ENCODE measurements at places on chromosomes 4 and X.

DNA sequence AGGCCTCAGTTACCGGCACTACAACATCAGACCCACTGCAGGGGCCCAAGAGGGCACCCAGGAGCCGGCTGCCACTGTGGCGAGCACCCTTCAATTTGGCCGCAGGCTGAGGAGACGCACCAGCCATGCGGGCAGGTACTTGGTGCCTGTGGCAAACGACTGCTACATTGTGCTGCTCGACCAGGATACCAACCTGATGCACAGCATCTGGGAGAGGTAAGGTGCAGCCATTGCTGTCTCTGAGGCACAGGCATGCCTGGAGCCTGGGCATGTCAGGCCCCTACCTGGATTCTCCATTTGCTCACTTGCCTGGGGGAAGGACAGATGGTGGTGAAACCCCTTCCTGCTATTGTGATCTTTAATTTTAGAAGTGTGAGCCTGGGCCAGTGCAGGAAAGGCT lies 30.1 kb downstream of the MAN2B2 start:
- no peak for DNase-seq

DNA sequence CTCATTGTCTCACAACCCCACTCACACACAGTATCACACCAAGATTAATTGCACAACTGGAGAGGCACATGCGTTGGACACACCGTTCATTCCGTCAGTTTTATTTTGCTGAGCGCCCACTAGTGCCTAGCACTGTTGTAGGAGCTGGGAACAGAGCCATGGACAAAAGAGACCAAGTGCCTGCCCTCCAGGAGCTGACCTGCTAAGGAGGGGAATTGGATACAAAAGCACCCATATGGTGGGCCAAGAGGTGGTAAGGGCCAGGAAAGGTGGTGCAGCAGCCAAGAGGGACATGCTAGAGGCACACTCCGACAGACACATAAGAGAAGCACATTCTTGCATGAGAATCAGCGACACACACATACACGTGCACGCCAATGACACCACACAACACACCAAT lies 705 bp upstream of the CRMP1 start:
- DNase-seq: no peak

DNA sequence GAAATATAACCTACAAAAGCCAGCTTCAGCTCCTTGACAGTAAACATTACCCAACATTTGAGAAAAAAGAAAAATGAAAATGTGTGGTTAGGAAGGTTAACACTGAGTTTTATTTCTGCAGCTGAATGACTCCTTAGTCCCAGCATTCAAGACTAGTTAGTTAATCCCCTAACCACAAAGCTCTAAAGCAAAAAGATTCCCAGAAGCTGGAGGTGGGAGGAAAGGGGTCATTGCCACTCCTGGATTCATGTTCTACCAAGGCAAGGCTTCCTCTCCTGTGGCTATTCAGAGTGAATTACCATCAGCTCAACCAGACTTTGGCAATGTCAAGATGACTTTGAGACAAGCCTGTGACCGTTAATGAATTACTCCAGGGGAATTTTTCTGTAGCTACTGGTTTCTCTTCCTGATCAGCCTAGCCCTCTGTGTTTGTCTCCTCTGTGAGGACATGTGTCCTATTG lies 63.6 kb downstream of the HADH start:
- no peak for DNase-seq

DNA sequence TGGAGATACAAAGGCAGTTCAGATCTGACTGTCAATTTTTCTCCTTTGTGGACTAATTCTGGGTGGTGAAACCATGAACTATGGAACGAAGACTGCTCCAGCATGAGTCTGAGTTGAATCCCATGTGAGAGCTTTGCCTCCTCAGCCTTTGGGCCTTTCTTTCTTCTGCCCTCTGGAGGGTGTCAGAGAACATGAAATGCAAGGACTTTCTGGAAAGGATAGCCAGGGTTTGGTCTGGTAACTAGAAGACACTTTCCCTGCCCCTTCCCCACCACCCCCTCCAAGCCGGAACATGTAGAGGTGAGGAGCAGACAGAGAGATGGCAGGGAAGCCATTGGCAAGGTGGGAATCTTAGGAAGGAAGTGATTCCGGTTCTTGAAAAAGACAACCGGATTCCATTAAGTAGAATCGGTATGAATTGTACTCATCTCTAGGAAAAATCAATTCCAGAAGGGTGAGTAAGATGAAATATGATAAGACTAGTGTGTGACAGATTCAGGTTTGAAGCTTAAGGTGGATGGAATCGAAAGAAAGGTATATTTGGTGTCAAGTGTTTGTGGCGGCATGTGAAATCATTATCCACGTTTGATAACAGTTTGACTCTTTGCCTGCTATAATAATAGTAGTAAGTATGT lies 19.0 kb downstream of the FHL1 start:
- DNase-seq: no peak

DNA sequence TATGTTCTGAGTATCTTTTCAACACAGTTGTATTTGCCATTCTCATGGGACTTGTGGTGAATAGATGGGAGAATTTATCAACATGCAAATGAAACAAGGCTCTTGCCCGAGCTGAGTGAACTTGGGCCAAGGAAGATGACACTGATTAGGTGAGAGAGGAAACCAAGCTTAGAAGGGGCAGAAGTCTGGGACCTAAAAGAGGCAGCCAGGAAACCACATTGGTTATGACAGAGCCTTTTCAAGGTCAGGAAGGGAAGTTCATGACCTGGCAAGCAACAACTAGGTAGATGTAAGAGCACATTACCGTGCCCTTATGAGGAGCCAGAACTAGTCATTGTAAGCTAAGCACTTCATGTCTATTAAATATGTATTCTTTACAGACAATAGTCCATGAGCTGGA lies 590.3 kb downstream of the PACRGL start:
- DNase-seq: no peak

DNA sequence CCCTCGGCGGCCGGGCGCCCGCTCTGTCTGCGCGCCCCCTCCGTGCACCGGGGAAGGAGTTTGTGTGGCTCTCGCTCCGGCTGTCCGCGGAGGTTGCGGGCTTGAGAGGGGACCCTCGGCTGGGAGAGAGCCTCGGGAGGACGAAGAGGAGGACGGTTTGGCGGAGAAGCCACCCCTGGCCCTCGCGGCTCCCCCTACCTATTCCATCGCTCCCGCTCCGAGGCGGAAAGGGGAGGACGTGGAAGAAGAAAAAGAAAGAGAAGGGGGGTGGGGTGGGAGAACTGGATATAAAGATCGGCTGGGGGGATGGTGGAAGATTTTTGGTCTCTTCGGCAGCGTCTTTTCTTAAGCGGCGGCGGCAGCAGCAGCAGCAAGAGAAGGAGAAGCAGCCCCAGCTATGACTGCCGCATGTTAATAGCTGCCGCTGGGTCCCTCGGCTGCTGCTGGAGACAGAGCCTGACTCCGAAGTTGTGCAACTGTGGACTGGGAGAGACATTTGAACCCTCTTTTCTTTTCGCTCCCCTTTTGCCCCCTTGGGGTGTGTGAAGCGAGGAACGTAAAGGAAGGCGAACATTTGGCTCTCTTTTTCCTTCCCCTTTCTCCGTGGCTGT lies 895 bp downstream of the ADGRL3 start:
- no peak for DNase-seq

GRCh38 chrX:50448565-50448964 lies 22.1 kb downstream of the DGKK start:
- DNase-seq: no peak

GRCh38 chr4:46249516-46249915 lies 125.7 kb upstream of the GABRG1 start:
- DNase-seq: no peak

- no peak for DNase-seq
Measured at GRCh38 chr4:173529477-173530325, at the start of gene HAND2. Gene HAND2 (minus strand): TSS chr4:173530229. CDS start chr4:173529289, 940 bp downstream.

GRCh38 chr4:138162259-138162658 lies 79.9 kb downstream of the SLC7A11 start:
- no peak for DNase-seq

- no peak for DNase-seq
Measured at GRCh38 chrX:19886883-19887531, 393 bp downstream of the SH3KBP1 start.

- no peak for DNase-seq
Measured at GRCh38 chr4:115154826-115155225, 41.4 kb upstream of the NDST4 start.

DNA sequence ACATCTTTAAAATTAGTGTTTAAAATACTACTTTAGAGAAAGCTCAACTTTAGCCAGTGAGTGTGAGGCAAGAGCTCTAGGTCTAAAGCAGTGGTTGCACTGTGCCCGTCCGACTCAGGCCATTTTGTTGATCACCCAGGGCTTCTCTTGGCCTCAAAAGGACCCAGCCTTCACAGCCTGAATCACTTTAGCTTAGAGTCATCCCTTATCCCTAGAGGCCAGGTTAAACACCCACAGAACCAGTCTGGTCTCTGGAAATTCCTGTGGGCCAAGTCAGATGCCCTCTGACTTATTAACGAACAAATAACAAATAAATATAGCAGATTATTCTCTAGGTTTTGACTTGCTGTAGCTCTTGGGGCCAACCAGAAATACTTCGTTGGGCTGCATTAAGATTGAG lies 102.3 kb downstream of the WWC2 start:
- DNase-seq: no peak

DNA sequence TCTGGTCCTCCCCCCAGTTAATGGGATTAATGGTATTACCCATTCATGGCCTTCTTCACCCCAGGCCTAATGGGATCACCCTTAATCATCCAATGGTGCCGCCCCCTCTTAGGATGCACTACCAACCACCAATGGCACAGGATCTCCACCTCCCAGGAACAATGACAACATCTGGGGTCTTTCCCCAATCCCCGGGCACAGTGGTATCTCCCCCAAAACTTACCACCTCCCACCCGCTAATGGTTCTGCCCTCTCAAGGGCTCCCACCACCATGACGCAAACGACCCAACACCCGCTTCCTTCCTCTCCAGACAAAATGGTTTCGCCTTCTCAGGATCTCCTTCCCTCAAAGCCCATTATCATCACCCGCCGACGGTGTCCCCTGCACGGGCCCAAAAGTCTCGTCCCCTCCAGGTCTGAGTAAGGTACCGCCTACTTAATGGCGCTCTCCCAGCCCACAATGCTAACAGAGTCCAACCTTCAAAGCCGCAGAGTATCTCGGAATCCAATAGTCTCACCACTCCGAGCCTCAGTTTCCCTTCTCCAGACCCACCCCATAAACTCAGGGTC lies 458 bp downstream of the GRIPAP1 start:
- no peak for DNase-seq

- no peak for DNase-seq
Measured at GRCh38 chr4:124386163-124386562, 326.4 kb downstream of the ANKRD50 start.

GRCh38 chr4:139458999-139459398 lies 5.1 kb downstream of the RAB33B start:
- DNase-seq: no peak

GRCh38 chr4:74423104-74423503 lies 21.8 kb upstream of the AREG start:
- DNase-seq: no peak

- no peak for DNase-seq
Measured at GRCh38 chrX:44967221-44967620, 94.2 kb downstream of the KDM6A start.

GRCh38 chrX:52594658-52595057 lies 60.0 kb downstream of the SSX7 start:
- DNase-seq: no peak

DNA sequence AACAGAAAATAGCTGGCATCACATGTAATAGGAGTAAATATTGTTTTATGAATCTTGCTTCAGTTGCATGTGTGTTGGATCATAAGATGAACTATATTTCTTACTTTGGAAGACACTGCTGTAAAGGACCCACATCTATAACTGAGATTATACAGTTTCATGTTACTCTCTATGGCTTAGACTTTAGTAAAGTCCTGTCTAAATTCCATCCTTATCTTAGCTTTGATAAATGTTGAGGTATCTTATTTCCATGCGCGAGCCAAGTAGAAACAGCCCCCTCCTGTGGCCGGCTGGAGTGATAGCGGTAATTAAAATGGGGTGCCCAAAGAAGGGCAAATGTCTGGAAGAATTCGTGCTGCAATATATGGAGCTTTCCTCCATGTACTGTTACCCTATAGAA lies 43.0 kb downstream of the CCDC158 start:
- no peak for DNase-seq

DNA sequence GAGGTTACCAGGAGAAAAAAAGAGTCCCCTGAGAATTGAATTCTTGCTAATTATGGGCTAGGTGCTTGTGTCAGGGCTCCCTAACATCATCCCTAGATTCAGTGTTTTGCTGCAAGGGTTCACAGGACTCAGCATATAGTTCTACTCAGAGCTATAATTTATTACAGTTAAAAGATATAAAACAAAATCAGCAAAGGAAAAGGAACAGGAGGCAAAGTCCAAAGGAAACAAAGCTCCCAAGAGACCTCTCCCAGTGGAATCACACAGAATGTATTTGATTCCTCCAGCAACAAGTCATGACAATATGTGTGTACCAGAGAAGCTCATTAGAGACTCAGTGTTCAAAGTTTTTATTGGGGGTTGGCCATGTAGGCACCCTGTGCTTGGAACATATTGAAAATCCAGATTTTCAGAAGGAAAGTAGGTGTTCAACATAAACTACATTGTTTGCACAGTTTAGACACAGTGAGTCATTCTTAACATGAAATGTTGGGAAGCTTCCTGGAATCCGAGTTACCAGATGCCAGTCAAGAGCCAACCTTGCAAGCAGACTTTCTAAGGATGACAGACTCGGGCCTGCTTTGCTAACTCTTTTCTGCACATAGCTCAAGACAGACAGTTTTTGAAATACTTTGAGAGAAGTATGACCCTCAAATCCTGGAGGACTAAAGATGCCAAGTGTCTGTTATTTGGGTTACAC lies 311.3 kb upstream of the EMCN start:
- no peak for DNase-seq

GRCh38 chr4:73603271-73603710 lies 16.9 kb downstream of the RASSF6 start:
- no peak for DNase-seq

DNA sequence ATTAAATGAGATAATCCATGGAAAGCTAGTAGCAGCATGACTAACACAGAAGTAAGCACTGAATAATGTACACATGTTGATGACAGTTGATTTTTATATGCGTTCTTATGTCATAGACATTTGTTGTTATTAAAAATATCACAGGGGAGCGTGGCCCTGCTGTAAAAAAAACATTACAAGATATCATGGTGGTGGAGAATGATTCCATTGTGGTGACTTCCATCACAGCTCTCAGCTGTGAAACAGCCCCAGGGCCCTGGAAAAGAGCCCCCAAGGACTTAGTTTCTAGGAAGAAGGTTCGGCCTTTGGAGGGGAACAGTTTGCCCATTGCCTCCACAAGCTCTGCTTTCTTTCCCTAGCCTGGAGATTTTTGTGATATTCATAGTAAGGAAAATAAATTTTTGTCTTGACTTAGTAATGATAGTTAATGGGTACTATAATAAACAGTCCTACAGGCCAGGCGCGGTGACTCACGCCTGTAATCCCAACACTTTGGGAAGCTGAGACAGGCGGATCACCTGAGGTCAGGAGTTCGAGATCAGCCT lies 49.9 kb downstream of the FAM114A1 start:
- no peak for DNase-seq

GRCh38 chr4:174340714-174341113 lies 57.0 kb downstream of the CEP44 start:
- no peak for DNase-seq

- DNase-seq: no peak
Measured at GRCh38 chr4:62302710-62303109, 1102.6 kb downstream of the ADGRL3 start.

Data from NCI-H187 treated with DMSO at 0.1 percent for 48 hours (cell line).